ENCODE measurements at places on chromosomes 1 and 21.
A peak's percentile ranks its signal among the peaks of the same experiment; 100 is the strongest.

GRCh38 chr1:15946571-15947381 lies 29.1 kb downstream of the ZBTB17 start:
- DNase-seq = no peak
- H3K36me3 ChIP-seq = peaks cover 31% of the 10 kb centered on the region
- no peaks in the 10 kb centered on the region for H3K27me3 ChIP-seq
- peak overlapping the region; percentile 40 for H3K27ac ChIP-seq

DNA sequence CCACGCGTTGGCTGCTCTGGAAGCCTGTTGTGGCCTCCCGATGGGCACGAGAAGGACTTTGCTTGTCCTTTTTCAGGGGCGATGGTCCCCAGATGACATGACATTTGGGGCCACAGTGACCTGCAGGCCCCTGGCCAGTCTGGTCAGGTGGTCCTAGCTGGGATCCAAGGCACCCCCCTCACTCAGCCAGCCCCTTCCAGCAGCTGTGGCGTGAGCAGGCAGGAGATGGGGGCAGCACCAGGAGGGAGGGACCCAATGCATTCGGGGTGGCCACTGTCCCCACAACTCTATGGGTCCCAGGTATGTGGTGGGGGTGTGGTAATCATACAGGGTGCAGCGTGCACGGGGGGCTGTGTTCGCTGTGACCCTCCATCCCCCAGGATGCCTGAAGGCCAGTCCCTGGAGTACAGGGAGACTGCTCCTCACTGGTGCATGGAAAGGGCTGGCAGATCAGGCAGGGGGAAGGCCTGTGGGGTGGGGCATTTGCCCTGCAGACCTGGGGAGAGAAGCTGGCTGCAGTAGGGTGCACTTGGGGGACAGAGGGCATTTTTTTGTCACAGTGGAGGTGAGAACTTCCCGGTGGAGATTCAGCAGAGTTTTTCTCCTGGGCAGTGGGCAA lies 31.7 kb downstream of the WNT3A start:
- H3K36me3 ChIP-seq = no peaks in the 10 kb centered on the region
- H3K4me3 ChIP-seq = no peak overlapping the region
- no peak for DNase-seq
- H3K27me3 ChIP-seq = peaks cover 25% of the 10 kb centered on the region
- H3K27ac ChIP-seq = no peak overlapping the region
- H3K4me1 ChIP-seq = no peaks in the 10 kb centered on the region

DNA sequence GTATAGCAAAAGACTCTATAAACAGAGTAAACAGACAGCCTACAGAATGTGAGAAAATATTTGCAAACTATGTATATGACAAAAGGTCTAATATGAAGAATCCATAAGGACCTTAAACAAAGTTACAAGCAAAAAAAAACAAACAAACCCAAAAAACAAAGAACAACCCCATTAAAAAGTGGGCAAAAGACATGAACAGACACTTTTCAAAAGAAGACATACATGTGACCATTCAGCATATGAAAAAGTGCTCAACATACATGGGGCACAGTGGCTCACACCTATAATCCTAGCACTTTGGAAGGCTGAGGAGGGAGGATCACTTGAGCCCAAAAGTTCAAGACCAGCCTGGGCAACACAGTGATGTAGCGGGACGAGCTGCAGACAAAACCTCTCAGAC lies 17.9 kb upstream of the OR2B11 start:
- H3K27ac ChIP-seq = no peak overlapping the region
- no peaks in the 10 kb centered on the region for H3K27me3 ChIP-seq
- no peak for DNase-seq
- no peaks in the 10 kb centered on the region for H3K4me1 ChIP-seq
- no peaks in the 10 kb centered on the region for H3K36me3 ChIP-seq

- H3K27ac ChIP-seq = no peak overlapping the region
- no peaks in the 10 kb centered on the region for H3K36me3 ChIP-seq
- no peak overlapping the region for H3K4me3 ChIP-seq
- H3K4me1 ChIP-seq = no peaks in the 10 kb centered on the region
- peaks cover 7% of the 10 kb centered on the region for H3K27me3 ChIP-seq
Observed at GRCh38 chr1:20307026-20307425, 16.4 kb downstream of the VWA5B1 start.

- DNase-seq = no peak
- peaks cover 4% of the 10 kb centered on the region for H3K27me3 ChIP-seq
- H3K4me3 ChIP-seq = no peak overlapping the region
- H3K4me1 ChIP-seq = no peaks in the 10 kb centered on the region
- H3K27ac ChIP-seq = no peak overlapping the region
Observed at GRCh38 chr1:163195728-163196448, 6.8 kb downstream of the RGS5 start.

DNA sequence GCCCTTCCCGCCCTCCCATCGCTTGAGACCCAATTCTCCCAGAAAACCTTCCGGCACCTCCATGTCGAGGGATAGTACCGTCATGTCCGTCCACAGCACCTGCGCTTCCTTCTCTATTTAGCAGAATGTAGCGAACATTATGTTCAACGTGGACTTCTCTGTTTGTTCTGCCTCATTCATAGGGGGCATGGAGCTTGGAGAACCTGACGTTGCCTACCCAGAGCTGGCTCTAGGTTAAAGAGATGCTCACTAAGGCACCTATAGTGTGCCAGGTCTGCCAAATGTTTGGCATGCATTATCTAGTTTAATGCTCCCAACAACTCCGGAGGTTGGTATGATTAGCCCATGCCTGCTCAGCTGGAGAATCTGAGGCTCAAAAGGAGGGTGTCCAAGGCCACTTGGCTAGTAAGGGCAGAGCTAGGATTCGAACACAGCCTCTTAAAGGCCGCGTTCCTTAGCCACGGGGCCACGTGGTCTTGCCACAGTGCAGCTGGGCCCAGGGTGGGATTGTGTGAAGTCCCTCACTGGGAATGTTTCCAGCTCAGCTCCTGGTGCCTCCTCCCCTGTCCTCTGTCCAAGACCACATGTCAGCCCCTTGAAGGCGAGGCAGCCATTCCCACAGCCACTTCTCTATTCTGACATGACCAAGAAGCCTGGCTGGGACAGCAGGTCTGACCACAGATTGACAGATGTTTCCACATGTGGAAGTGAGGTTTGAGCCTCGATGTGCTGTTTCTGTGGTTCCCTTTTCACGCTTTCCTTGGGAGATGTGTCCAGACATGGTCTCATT lies 57.8 kb downstream of the RUNX3 start:
- H3K36me3 ChIP-seq = no peaks in the 10 kb centered on the region
- H3K4me3 ChIP-seq = no peak overlapping the region
- DNase-seq = no peak

- DNase-seq = no peak
- no peaks in the 10 kb centered on the region for H3K36me3 ChIP-seq
- peaks cover 10% of the 10 kb centered on the region for H3K27me3 ChIP-seq
- H3K4me1 ChIP-seq = peaks cover 25% of the 10 kb centered on the region
- H3K27ac ChIP-seq = peak overlapping the region; percentile 33
- no peak overlapping the region for H3K4me3 ChIP-seq
Observed at GRCh38 chr1:160018900-160019299, 12.9 kb downstream of the PIGM start.

DNA sequence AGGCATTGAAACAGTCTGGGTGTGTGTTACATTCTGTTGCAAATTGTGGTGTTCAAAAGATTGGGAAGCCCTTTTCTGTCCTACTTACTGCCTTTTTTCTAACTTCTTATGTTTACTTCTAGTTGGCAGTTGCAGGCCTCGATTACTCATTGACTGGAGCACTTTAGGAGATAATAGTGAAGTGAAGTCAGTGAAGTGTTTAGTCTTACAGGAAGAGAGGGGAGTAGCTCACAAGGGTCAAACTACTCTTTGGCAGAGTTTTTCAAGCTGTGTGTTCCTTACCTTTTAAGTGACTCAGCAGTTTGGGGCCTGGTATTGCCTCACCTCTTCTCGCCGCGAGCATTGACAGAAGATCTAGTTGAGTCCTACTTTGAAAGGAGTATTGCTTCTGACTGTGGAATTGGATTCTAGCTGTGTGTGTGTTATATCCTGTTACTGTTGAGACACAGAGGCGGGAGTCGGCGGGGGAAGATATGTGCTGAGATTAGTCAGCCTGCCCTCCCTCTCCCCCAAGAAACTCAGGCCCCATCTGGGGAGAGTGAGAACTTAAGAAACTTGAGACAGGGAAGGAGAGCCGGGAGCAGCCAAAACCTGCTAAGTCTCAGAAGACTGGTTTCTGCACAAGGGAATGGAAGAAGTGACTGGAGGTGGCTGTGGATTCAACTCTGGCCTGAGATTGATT lies 19.3 kb downstream of the AHCYL1 start:
- H3K36me3 ChIP-seq = peaks cover 7% of the 10 kb centered on the region
- H3K4me3 ChIP-seq = no peak overlapping the region
- peak overlapping the region; percentile 41 for H3K27ac ChIP-seq
- peak; percentile 49 for DNase-seq
- H3K4me1 ChIP-seq = peaks cover 25% of the 10 kb centered on the region

- no peak for DNase-seq
- no peak overlapping the region for H3K4me3 ChIP-seq
- peaks cover 41% of the 10 kb centered on the region for H3K36me3 ChIP-seq
- no peak overlapping the region for H3K27ac ChIP-seq
- H3K4me1 ChIP-seq = no peaks in the 10 kb centered on the region
Observed at GRCh38 chr1:145757420-145757819, 38.1 kb downstream of the CD160 start.

DNA sequence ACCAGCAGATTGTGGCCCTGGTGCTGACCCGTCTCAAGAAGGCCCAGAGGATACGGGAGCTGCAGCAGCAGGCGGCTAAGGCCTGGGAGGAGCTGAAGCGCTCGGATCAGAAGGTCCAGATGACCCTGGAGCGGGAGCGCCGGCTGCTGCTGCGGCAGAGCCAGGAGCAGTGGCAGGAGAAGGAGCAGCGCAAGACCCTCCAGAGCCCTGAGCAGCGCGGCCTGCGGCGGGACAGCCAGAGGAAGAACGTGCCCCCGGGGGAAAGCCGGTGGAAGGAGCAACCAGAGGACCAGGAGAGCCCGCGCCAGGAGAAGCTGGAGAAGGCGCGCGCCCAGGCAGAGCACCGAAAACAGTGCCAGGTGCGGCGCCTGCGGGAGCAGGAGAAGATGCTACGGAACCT lies 1.0 kb downstream of the CCDC185 start:
- H3K27ac ChIP-seq = no peak overlapping the region
- H3K36me3 ChIP-seq = no peaks in the 10 kb centered on the region
- no peak overlapping the region for H3K4me3 ChIP-seq
- peaks cover 28% of the 10 kb centered on the region for H3K27me3 ChIP-seq

DNA sequence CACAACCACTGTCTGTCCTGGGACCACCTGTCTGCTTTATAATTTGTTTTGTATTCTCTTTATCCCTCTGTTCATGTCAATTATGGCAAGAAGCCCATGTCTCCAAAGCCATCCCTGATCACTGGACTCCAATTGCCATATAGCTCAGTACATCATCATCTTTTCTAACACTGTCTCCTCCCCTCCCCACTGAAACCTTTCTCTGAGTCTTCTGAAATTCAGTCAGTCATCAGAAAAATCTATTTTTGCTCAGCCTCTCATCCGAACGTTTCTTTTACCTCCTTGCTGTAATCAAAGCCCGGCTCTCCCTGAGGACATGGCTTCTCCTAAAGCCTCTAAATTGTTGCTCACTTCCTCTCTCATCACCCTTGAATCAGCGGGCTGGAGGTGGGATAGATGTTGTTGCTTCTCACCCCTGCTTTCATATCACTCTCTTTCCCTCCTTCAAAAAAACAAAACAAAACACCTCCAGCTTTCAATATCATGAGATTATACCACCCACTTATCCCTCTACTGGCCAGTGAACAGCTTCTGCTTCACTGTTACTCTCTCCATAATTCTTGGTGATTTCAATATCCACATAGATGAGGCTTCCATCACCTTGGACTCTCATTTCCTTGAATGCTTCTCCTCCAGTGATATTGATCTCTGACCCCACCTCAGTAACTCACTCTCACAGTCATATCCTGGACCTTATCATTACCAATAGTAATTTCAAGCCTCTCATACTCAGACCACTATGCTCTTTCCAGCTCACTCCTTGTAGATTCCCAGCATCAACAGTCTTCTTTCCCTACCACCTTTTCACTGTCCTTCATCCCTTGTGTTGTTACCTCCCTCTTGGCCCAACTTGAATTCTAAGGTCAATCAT lies 27.8 kb downstream of the RAB3B start:
- H3K4me1 ChIP-seq = no peaks in the 10 kb centered on the region
- no peaks in the 10 kb centered on the region for H3K36me3 ChIP-seq
- H3K27me3 ChIP-seq = peaks cover 10% of the 10 kb centered on the region
- no peak overlapping the region for H3K4me3 ChIP-seq
- H3K27ac ChIP-seq = no peak overlapping the region
- no peak for DNase-seq

- H3K27ac ChIP-seq = no peak overlapping the region
- no peaks in the 10 kb centered on the region for H3K4me1 ChIP-seq
- H3K4me3 ChIP-seq = no peak overlapping the region
- no peak for DNase-seq
Observed at GRCh38 chr1:182507685-182508084, 57.7 kb downstream of the RGSL1 start.

- peaks cover 21% of the 10 kb centered on the region for H3K4me1 ChIP-seq
- H3K27me3 ChIP-seq = peaks cover 7% of the 10 kb centered on the region
- H3K27ac ChIP-seq = peak overlapping the region; percentile 3
- DNase-seq = no peak
- no peak overlapping the region for H3K4me3 ChIP-seq
Observed at GRCh38 chr1:29719253-29719652, 482.9 kb downstream of the PTPRU start.

- no peaks in the 10 kb centered on the region for H3K27me3 ChIP-seq
- no peaks in the 10 kb centered on the region for H3K4me1 ChIP-seq
- no peaks in the 10 kb centered on the region for H3K36me3 ChIP-seq
- DNase-seq = no peak
Observed at GRCh38 chr1:190847166-190847565, 369.5 kb upstream of the BRINP3 start.

GRCh38 chr1:21206117-21206516 lies 29.4 kb upstream of the EIF4G3 start:
- H3K27ac ChIP-seq = no peak overlapping the region
- H3K36me3 ChIP-seq = no peaks in the 10 kb centered on the region
- H3K4me1 ChIP-seq = peaks cover 8% of the 10 kb centered on the region
- H3K27me3 ChIP-seq = no peaks in the 10 kb centered on the region
- H3K4me3 ChIP-seq = no peak overlapping the region

DNA sequence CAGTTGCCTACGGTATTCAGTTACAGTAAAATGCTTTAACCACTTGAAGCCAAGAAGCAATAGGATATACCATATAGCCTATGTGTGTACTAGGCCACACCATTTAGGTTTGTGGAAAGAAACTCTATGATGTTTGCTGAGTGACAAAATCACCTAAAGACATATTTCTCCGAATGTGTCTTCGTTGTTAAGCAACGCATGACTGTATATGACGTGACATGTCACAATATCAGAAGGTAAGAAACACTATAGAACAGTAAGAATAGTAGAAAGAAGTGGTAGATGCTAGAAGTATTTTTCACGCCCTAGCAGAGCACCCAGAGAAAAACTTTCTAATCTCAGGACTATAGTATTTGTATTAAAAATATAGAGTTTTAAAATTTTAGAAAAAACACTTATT lies 1188.2 kb upstream of the B3GALT2 start:
- H3K27ac ChIP-seq = no peak overlapping the region
- H3K36me3 ChIP-seq = no peaks in the 10 kb centered on the region
- no peak for DNase-seq
- no peaks in the 10 kb centered on the region for H3K27me3 ChIP-seq
- H3K4me1 ChIP-seq = no peaks in the 10 kb centered on the region

GRCh38 chr1:53393325-53393792 lies 65.5 kb upstream of the LRP8 start:
- peaks cover 5% of the 10 kb centered on the region for H3K4me1 ChIP-seq
- H3K27ac ChIP-seq = no peak overlapping the region
- no peaks in the 10 kb centered on the region for H3K36me3 ChIP-seq
